Spinal cord (tissue), 10 donors: ENCODE measurements at places on chromosomes 4 and X. TPM values are rescaled to one million over a fixed set of nuclear protein-coding genes. Genes with fewer than 3 reads are reported as not detected.

- DNase-seq, result no peak
These were observed 162.9 kb upstream of the USP9X start for GRCh38 chrX:40922307-40922706.

The P2RY10 gene
- polyA plus RNA-seq, result not detected

The IL2 gene
- polyA plus RNA-seq, result not detected

The HSD17B13 gene
- 0.89 TPM for polyA plus RNA-seq

DNA sequence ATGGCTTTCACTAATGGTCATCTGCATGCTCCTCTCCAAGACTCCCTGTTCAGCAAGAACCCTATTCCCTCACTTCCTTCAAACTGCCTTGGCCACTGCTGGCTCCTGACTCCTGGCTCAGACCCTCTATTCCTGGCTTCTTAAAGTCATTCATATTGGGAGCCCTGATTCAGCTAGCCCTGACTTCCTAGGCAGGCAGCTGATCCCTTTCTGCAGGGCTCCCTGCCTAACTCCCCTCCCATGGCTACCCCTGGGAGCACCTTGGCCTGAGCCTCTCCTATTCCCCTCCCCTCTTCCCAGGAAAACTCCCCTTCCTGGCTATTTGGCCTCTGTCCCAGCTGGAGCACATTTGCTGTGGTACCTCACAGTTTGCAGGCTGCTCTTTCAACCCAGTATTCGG is 154.9 kb upstream of the PJA1 start:
- DNase-seq, result no peak

GRCh38 chr4:22719218-22719617 is 26.5 kb downstream of the GBA3 start:
- no peak for DNase-seq

- no peak for DNase-seq
These were observed 416.3 kb upstream of the SLIT2 start for GRCh38 chr4:19835429-19835828.
